ENCODE measurements at places on chromosomes 12 and 14.

GRCh38 chr12:102682366-102683289 is 202.3 kb upstream of the IGF1 start:
- DNase-seq: no peak

GRCh38 chr14:63941023-63941422 is 88.2 kb downstream of the SYNE2 start:
- DNase-seq: no peak

- DNase-seq: no peak
These were observed 441.8 kb upstream of the TMPO start for GRCh38 chr12:98073610-98074009.

DNA sequence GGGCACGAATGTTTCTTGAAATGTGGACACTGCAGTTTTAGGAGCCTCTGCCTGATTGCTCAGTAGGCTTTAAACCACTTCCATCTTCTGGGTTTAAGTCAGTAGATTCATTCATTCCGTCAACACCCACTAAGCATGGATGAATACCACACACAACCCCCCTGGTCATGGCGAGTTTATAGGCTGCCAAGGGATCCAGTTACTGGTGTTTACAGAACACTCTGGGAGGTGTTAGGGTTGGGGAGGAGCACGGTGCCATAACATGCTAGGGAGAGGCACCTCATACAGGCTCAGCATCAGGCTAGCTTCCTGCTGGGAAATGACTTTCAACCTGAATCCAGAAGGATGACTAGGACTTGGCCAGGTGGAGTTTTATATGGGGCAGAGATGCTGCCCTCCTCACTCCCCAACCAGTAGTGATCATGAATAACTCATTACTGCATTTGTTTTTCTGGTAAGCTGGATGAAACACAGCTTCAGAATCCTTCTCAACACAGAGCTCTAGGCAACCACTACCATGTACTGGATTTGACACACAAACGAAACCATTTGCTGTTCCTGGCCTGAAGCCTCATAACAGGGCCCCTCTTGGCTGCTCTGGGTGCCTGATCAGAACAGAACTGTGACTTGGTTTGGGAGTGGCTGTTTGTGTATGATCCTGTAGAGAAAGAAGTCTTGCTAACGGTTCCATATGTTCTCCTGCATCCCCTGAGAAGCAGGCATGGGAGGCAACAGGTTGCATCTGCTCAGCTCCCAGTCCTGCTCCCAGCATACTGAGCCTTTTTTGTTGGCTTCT is 47.9 kb downstream of the FBXW8 start:
- DNase-seq: no peak

DNA sequence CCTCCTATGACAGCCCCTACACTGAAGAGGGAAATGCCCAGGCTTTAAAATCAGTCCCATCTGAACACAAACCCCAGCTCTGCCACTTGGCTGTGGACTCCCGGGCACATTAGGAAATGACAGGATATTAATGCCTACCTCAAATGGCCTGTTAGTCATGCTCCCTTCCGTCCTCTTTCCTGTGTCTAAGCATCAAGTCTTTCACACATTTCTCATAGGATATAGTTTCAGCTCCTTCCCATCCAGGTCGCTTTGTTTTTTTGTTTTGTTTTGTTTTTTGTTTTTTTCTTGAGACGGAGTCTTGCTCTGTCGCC is 16.1 kb downstream of the PLEK2 start:
- no peak for DNase-seq

DNA sequence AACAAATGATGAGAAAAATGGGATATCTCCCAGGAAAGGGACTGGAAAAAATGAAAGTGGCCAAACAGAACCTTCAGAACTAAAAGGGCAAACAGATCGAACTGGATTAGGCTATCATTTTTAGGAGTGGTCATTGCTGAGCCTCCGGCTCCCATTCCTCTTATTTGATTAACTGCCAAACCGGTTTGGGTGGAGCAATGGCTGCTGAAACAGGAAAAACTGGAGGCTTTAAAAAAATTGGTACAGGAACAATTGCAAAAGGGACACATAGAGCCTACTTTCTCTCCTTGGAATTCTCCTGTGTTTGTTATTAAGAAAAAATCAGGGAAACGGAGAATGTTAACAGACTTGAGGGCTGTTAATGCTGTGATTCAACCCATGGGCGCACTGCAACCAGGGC is 49.7 kb downstream of the TNFAIP2 start:
- no peak for DNase-seq

DNA sequence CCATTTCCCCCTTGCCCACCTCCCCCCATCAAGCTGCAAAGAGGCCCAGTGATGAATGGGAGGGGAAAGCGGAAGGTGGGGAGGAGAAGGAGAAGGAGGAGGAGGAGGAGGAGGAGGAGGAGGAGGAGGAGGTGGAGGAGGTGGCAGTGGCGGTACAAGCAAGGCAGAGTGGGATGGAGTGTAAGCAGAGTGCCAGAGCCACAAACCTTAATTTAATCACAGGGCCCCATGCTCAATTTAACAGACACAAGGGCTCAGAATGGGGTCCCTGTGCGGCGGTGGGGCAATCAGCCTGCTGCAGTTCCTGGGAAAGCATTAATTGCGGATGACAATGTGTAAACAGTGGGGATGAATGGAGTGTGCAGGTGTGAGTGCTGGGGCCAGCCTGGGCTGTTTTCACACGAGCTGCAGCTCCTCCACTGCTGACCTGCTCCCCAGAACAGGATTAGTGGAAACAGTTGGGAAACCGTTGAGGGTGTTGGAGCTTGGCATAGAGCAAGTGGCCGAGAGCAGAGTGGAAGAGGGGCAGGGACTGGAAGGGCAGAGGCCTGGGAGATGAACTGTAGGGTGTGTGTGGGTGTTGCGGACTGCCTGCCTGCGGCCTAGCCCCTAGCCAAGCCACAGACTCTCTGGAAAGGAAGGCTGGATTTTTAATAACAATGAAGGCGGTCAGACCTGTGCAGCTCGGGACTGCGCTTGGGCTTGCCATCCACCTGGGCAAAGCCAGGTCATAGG is 36.4 kb upstream of the SMOC1 start:
- no peak for DNase-seq

GRCh38 chr12:27229367-27229766 is 14.7 kb upstream of the STK38L start:
- DNase-seq: no peak

- DNase-seq: no peak
These were observed 923 bp upstream of the MLF2 start for GRCh38 chr12:6753772-6754356.

DNA sequence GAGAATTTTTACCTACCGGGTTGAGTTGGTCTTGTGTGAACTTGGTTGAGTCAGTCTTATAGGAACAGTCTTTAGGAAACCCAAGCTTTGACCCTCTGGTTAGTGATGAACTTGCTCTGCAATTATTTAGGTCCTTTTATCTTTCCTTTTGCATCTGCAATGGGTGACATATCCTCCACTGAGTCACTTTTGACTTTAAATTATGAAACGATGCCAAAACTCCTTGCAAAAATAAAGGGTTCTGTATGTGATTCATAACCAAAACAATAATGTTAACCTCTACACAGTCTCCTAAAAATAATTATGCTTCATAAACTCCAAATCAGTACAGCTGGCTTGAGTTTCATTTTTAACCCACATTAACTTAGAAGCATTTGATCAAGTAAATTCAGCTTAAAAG is 979.4 kb downstream of the GALC start:
- peak; percentile 12 for DNase-seq

DNA sequence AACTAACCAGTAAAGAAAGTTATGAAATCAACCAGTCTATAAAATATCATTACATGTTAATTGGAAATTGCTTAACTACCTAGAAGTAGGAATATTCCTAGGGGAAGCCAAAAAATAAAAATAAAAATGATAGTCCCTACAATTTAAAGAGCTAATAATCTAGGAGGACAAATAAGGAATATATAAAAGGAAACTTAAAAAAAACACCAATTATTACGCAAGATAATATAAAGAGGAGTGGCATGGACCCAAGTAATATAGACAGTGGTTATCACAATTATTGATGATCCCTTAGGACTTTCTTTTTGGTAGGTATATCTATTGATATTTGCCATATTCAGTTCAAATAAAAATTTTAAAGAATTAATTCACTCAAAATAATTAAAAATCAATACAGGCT is 498.7 kb downstream of the SOX5 start:
- no peak for DNase-seq

- DNase-seq: no peak
These were observed 157.6 kb downstream of the DUSP6 start for GRCh38 chr12:89194683-89195082.

DNA sequence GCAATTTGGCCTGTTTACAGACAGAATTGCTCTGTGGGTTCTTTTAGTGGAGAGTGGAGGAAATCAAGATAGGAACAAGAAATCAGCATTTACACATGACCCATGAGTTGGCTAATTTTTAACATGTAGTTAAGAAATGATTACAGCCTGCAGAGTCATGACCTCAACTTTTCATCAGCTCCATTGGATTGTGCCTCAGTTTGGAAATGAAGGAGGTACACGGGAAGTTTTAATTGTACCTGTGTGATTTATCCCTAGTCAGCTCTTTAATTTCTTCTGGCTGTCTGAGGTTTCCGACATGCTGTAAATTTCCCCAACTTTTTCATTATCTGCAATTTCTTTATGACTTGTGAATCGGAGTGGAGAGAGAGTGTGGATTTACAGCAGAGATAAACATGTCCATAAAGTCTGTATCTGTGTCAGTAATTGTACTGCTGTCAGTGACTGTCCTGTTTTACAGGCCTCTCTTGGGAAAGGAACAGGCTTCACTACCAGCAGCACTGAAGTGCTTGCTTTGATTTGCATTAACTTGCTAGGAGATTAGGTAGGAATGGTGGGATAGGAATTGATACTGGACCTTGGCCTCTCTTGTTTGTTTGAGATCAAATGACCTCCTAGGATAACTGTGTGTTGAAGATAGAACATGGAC is 49.2 kb downstream of the LIN52 start:
- DNase-seq: no peak

DNA sequence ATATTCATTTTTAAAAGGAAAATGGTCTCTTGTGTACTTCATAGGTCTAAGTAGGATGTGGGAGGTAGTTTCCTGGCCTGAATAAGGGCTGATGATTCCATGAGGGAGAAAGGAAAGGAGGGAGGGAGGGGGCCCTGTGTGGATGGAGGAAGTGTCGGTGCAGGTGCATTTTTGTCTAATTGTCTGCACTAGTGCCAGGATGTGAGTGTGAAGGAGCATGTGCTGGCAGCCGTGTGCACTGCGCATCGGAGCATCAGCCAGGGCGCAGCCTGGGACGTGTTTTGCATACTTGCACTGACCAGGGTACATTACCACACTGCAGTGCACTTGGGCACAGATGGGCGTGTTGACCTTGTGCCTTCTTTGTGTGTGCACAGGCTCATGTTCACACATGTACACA is 29.2 kb downstream of the SMUG1 start:
- no peak for DNase-seq

GRCh38 chr14:61644834-61645233 is 50.5 kb upstream of the HIF1A start:
- DNase-seq: peak; percentile 68

GRCh38 chr12:91513313-91513712 is 330.7 kb upstream of the DCN start:
- DNase-seq: peak; percentile 31

- no peak for DNase-seq
These were observed 6.8 kb downstream of the KIF26A start for GRCh38 chr14:104144911-104145825.

GRCh38 chr12:24081092-24081529 is 131.6 kb upstream of the SOX5 start:
- no peak for DNase-seq

- DNase-seq: no peak
These were observed 224.6 kb upstream of the FOXN3 start for GRCh38 chr14:89641495-89642175.

DNA sequence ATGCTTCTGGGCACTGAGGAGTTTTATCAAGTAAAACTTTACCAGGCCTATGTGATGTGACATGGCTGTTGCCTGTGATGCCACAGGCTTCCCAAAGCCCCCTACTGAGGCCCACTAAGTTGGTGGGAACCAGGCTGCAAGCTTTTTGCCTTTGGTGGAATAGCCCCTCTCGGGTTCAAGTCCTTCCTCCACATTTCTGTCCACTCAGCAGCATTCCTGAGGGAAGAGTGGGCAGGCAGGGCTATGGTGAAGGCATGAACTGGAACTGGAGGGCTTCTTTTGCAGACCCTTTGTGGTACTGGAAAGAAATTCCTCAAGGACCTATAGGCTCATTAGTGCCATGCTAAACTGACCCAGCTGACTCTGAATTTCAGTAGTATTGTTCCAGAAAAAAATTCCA is 48.5 kb downstream of the WDR20 start:
- no peak for DNase-seq

DNA sequence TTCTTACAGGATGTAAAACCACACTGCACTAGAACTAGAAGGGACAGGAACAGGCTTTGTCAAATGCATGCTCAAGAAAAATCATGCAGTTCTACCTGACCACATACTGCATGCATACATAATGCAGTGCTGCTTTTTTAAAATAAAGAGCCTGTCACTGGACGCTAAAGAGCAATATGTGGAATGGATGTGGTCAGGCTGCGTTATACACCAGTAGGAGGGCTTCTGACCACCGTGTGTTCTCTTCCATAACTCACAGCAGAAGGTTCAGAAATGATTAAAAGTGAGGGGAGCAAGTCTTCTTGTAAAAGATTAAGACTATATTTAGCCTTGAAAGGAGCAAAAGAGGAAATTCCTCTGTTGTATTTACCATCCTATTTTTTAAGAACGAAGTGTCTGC is 392.0 kb downstream of the EMP1 start:
- DNase-seq: no peak

DNA sequence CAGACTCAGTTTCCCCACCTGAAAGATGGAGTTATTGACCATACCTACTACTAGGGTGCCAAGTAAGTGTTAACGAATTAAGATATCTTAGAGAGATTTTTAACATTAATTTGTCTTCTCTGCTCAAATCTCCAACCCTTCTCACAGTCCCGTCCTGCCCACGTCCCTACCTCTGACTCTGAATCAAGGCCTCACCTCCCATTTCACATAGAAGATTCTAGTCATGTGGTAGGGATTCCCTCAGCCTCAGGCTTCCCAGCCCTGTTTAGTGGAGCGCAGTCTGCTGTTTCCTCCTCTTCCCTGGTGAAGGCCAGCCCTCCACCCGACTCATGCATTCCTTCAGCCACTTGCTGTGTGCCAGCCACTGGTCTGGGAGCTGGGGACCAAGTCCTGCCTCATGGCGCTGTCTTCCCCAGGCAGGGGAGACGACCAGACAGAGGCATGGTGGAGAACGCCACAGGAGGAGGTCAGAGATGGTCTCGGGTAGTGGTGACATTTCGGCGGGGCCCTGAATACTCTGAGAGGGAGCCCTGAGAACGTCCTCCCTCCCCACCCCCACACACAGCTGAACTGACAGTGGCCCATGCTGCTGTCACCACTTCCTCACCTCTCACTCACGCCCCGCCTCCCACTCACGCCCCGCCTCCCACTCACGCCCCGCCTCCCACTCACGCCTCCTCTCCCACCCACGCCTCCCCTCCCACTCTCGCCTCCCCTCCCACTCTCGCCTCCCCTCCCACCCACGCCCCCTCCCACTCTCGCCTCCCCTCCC is 38.8 kb downstream of the TMEM63C start:
- DNase-seq: no peak

DNA sequence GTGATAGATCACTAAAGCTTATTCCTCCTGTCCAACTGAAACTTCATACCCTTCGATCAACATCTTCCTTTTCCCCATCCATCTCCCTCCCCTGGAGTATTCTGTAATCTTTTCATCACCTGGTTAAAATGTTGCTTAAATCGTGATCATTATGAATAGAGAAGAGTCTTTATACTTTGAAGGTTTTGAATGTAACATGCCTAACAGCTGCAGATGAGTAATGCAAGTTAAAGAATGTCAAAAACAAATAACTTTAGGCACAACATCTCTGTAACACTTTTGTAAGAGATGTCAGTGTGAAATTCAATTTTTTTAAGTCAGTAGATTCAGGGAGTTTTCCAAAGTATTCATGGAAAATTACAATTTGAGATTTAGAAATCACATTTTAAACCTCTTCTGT is 25.0 kb downstream of the RXYLT1 start:
- peak; percentile 31 for DNase-seq
